ENCODE measurements at places on chromosomes 5 and 9. TPM values are rescaled to one million over a fixed set of nuclear protein-coding genes. Genes with fewer than 3 reads are reported as not detected.
A peak's percentile ranks its signal among the peaks of the same experiment; 100 is the strongest.

DBH gene
- total RNA-seq = not detected

DNA sequence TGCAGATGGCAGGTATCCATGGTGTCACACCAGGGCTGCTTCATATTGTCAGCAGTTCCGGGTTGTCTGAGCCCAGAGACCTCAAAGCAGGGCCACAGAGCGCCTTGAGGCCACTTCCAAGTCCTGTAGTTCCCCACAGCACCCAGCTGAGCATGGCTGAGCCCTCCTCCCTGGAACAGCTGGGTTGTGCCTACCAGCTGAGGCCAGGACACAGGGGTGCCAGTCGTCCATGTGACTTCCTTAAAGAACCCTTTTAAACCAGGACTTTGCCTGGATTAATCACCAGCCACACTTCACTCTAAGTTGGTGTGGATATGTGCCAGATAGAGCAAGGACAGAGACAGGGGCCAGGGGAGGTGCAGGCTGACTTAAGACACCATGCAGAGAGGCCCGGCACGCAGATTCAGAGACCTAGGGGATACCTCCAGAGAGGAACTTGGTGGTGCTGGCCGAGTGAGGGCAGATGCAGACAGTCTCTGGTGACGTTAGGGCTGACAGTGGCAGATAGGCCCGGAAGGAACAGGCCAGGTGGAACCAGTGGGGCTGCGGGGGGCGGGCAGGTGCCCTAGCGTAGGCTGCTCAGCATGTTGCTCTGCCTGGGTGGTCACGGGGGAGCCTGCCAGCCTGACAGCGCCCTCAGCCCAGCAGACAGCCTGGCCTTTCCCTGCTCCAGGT is 142.7 kb downstream of the CACNA1B start:
- DNase-seq = peak; percentile 57

DNA sequence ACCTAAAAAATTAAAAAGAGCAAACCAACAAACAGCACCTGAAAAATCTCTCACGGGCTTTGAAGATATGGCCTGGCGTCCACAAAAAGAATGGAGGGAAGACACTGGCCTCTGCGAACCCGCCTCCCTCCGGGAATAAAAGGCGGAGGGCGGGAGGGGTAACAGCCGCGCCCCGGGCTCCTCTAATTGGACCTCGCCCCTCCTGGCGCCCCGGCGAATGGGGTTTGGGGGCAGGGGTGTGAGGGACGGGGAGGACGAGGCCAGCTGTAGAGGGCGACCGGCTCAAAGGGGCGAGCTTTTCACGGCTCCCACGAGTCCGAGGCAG is 753 bp downstream of the FANCC start:
- DNase-seq = peak; percentile 86

GRCh38 chr5:120080781-120081180 is 383.3 kb upstream of the PRR16 start:
- no peak for DNase-seq

GRCh38 chr5:93076566-93076965 is 504.5 kb downstream of the NR2F1-AS1 start:
- no peak for DNase-seq

- DNase-seq = no peak
Measured at GRCh38 chr5:82413302-82414040, 135.3 kb upstream of the RPS23 start.

GRCh38 chr5:135329913-135330797 is 68.9 kb downstream of the MACROH2A1 start:
- no peak for DNase-seq

All from sigmoid colon (tissue), 7 donors.